ENCODE measurements at places on chromosomes 1 and 21.

GRCh38 chr1:245748240-245748639 is 593.5 kb downstream of the KIF26B start:
- no peak for DNase-seq

- DNase-seq = no peak
Observed at GRCh38 chr1:63323865-63324778, 1.8 kb downstream of the FOXD3 start.

DNA sequence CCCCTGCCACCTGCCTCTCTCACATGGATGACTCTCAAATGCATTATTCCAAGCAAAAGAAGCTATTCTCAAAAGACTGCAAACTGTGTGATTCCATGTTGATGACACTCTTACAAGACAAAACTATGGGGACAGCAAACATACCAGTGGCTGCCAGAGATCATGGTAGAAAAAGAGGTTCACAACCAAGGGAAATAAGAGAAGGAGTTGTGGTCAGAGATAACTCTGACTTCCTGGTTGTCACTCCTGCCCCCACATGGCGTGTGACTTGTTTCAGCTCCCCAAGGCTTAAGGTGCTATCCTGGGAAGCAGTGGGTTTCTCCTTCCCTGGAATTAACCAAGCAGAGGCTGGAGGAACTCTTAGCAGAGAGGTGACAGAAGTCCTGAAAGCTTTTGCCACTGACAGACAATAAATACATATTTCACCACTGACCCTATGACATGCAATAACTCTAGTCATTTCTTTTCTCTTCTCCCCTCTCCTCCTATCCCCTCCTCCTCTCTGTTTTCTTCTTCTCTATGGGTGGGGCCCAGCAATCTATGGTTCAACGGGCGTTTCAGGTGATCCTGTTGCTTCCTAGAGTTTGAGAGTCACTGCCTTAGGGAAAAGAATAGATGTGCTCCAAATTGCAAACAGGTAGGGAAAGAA is 185.1 kb downstream of the FCRL5 start:
- DNase-seq = no peak

DNA sequence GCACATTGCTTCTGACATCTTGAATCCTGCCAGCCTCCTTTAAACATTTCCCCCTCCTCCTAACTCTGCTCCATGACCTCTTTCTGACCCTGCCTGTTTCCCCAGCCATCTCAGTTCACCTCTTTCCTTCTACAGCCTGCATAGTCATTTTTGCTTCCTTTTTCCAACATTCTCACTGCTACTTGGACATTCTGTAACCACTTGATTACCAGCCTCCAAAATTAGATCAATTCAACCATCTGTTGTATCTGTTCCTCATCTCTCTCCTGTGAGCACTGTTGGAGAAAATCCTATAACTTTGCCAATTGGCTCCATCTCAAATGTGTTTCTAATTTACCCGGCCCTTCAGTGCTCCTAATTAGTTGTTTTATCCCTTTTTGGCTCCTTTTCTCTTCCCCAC is 27.5 kb upstream of the GPR88 start:
- DNase-seq = no peak

DNA sequence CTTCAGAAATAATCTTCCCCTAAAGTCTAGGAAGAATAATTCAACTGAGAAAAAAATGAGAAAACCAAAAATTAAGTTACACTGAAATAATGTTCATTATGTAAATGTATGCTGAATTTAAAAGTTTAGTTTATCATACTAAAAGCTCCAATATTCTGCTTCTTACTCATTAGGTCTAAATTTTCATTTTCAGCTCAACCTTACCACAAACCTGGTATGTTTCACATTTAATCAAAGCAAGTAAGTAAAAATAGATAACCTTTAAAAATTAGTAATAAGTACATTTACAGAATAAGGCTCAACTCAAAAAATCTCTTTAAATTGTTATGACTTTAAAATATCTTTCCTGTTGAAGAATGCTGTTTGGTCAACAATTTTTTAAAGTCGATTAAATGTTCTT is 15.0 kb downstream of the BTG3 start:
- DNase-seq = no peak

- no peak for DNase-seq
Observed at GRCh38 chr1:30687886-30688285, 35.5 kb downstream of the MATN1 start.

GRCh38 chr1:25755475-25756125 is 44.4 kb upstream of the SELENON start:
- no peak for DNase-seq

GRCh38 chr21:35511696-35512162 is 462.6 kb upstream of the RUNX1 start:
- DNase-seq = no peak

All from NAMALWA (cell line).